Vagina (tissue), 2 donors: ENCODE measurements at places on chromosomes 6 and 20.

DNA sequence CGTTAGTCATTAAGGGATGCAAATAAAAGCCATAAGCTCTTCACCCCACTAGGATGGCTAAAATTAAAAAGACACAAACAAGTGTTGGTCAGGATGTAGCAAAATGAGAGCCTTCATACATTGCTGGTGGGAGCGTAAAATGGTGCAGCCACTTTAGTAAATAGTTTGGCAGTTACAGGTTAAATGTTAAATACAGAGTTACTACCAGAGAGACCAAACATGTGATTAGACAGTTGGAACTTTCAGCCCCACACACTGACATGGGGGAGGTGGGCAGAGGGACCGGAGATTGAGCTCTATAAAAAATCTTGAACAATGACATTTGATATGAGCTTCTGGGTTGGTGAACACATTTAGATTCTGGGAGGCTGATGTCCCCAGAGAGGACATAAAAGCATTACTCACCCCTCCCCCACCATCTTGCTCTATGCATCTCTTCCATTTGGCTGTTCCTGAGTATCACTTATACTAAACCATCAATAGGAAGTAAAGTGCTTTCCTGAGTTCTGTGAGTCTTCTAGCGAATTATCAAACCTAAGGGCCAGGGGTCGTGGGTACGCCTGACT, 20.4 kb upstream of the ZNF318 start:
- no peak for DNase-seq

DNA sequence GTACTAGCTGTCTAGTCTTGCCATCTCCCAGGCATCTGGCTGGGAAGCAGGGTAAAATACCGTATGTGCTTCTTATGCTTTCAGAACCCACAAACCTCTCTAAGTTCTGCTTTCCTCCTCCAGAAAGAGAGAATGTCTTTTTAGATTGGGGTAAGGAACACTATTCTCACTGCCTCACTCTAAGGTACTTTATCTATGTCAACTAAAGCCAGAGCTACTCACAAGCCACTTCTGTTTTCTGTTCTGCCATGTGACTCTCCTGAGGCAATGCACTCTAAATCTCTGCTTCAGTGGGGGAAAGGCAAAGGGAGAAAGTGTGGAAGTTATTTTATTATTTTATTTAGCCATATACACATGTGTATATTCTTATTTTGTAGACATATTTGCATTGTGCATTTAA, 15.6 kb downstream of the MEP1A start:
- DNase-seq = no peak

- no peak for DNase-seq
These were observed 6.9 kb downstream of the NOTCH4 start for GRCh38 chr6:32216998-32217397.

GRCh38 chr6:133337308-133337707, 96.2 kb downstream of the EYA4 start:
- no peak for DNase-seq

GRCh38 chr6:137873273-137873762, 6.3 kb downstream of the TNFAIP3 start:
- no peak for DNase-seq

GRCh38 chr6:44342052-44342451, 398 bp upstream of the SPATS1 start:
- DNase-seq = no peak

DNA sequence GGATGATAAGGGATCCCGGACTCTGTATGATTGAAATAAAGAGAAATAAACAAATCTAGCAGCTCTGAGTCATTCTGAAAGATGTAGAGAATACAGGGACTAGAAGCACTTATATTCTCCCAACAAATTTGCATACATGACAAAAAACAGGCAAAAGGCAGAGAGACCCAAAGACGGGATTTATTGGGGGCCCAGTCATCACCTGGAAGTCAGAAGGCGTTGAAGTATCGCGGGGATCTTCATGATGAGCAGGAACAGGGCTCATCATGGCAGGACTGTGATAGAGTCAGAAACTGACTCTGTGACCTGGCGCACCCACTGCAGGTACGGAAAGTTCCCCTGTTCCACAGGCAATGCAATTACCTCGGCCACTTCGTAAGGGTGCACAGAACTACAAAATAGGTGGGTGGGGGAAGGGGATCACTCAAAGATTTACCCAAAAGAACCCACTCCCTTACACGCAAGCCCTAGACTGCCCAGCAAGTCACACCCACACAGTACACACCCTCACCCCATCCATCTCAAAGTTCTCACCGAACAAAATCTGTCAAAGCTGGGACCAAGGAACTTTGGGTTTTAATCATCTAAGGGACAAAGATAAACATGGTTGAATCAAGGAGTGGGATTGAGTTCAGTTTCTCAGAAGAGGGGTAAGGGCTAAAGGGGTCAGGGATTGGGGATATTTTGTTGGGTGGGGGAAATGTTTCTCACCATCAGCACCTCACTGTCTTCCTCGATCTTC, 1.4 kb downstream of the CUTA start:
- DNase-seq = no peak

DNA sequence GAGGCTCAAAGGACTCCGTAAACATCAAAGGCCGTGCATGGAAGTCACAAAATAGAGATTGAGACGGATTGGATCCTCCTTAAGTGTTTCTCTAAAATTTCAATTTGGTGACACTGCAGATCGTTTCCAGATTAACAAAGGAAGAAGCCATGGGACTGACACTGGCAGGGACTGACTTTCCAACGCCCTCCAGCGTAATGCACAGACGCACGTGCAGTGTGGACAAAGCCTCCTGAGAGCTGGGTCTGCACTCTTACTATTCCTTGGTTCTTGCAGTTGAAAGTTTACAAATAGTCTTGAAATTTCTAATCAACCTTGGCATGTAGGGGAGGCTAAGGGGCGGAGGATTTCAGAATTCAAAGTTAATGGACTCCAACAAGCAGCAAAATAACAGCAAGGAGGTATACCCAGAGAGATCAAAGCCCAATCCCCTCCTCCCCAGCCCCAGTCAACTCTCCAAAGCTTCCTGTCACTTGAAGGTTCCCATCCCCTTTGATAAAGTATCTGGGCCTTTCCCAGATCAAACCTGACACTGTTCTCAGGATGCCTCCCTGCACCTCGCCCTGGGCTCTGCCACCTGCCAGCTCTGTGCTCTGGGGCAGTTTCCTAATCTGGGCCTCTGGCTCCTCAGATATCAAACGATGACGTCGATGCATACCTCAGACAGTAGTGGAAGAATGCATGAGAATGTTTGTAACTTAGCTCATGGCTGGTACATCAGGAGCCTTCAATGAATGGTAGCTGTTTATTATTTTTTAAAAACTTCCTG, 106.5 kb upstream of the TRAF3IP2 start:
- peak; percentile 84 for DNase-seq

DNA sequence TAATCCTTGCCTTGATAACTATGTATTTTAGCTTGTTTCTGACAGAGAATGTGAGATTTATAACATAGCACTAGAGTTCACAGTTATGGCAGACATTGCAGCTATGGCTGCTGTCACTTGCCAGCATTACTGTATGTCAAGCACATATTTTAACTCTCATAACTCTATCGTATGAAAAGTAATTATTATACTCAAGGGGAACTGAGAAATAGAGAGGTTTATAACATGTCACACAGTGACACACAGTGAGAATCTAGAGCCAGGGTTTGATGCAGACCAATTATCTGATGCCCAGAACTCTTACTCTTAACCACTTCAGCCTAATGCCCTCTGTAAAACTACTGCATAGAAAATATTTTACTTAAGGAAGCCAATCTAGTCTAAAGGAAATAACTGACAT, 1012.4 kb downstream of the GRIK2 start:
- DNase-seq = no peak

- no peak for DNase-seq
These were observed 251.2 kb downstream of the GJA1 start for GRCh38 chr6:121686611-121687023.

DNA sequence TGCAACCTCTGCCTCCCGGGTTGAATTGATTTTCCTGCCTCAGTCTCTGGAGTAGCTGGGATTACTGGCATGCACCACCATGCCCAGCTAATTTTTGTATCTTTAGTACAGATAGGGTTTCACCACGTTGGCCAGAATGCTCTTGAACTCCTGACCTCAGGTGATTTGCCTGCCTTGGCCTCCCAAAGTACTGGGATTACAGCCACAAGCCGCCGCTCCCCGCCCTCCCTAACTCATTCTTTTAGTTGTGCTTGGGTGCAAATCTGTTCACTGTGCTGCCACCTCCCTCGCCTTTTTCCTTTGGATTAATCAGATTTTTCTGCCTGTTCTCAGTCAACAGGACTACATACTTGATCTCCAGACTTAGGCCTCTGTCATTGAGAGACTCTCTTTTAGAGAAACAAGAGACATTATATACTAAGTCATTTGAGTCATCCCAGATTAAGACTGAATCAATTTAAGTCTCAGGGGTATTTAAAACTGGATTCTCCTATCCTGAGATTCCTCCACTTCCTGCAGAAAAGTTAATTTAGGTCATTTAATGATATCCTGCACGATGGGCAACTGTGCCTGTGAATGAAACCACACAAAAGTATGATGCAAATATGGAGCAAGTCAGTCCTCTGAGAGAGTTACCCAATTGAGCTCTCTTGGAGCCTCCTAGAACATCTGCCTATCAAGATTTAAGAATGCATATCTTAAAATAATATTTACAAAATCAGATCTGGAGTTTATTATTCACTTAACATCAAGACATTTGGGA, 136.1 kb upstream of the THEMIS start:
- DNase-seq = no peak

DNA sequence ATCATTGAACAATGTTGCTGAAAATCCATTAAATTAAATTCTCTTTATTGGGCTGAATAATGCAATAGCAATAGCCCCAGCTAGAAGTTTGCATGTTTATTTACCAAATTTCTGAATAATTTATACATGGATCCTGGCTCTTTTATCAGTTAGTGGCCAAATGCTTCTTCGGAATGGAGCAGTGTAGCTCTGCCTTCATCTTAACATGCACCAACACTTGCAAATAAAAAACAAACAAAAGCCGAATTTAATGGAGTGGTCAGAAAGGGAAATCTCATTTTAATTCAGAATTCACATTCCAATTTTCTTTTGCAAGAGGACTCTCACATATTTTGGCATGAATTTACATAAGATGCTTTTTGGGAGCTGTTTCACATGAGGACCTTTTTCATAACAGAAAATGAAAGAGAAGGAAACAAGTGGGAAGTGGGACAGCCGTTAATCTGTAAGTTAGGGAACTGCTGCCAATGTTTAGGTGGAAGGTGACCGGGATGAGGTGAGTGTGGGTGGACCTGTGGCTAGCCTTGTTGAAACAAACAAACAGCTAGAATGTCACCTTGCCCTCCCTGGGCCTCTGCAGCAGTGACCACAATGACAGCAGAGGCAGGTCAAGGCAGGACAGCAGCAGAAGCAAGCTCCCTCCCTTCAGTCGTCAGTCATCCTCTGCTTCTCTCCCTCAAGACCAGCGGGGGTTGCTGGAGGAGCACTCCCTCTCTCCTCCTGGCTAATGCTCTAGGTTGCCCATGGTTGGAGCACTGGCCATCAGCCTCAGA, 73.2 kb downstream of the INSM1 start:
- DNase-seq = no peak

DNA sequence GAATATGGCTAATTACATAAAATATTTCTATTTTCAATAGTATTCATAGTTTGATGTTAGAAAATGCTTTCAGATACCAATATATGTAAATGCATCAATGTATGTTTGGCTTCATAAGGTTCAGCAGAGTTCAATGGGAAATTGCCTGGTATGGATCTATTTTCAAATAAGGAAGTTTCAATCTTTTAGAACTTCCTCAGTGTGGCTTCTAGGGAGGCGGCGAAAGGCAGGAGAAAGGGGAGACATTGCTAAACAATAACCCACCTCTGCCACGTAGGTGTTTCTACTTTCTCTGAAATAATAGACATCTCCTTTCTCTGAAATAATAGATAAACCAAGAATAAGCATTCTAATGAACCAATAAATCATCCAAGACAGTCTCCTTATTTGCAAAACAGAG, 237.7 kb upstream of the RAB32 start:
- DNase-seq = no peak

DNA sequence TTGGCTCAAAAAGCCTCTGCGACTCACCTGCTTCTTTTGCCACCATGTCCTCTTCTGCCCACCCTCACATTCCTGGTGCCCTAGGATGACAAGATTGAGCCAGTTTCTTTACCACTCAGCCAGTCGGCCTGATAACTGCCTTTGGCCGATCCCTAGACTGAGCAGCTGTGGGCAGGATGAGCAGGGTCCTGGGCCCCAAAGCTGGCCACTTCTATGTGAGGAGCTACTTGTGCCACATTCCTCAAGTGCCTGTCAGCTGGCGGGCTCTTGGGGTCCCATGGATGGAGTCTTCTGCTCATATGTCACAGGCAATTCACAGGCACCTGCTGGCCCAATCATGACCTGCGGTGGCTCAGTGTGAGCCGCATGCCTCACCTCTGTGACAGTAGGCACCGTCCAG, 16.5 kb downstream of the DYNLRB1 start:
- no peak for DNase-seq

GRCh38 chr6:33597551-33598322, 17.7 kb upstream of the BAK1 start:
- no peak for DNase-seq

GRCh38 chr20:51720854-51721253, 47.3 kb downstream of the ATP9A start:
- DNase-seq = no peak

GRCh38 chr6:27495386-27496135, 22.7 kb upstream of the ZNF184 start:
- no peak for DNase-seq

- no peak for DNase-seq
These were observed 2.0 kb upstream of the RSPO4 start for GRCh38 chr20:1003920-1004697.

DNA sequence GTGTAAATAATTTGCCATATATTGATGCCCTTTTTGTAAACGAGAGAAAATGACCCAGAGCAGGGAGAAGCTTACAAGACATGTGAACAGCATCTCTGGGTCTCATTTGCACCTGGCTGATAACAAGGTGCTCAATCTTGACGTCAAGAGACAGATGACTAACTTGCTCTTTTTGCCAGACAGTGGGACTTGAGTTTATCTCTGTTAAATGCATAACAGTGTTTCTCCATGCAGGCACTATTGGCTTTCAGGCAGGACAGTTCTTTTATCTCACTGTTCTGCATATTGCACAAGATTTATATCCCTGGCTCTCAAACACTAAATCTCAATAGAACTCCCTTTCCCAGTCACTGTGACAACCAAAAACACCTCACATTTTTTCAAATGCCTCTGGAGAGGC, 56.4 kb downstream of the RFX6 start:
- no peak for DNase-seq

DNA sequence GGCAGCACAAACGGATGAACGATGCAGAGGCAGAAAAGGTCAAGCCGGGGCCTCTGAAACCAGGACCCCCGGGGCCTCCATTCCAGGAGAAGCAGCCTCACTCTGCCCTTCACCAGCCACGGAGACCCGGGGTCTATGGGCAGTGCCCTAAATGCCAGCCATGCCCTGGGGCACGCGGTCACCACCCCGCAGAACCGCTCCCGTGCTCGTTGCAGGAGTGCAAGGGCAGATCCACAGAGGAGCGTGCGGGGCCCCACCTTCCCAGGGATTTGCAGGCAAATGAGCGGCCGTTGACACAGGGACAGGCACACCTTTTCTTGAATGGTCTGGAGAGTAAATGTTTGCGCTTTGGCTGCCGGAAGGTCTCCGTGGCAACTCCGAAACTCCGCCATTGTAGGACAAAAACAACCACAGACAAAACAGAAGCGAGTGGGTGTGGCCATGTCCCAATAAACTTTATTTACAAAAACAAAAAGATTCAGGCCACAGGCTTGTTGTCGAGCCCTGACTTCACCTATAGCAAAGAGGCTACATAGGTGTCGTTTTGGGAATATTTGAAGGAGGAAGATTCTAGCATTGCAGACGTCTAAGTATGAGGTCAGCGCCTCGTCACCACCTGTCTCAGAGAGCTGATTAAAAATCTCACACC, 163.3 kb downstream of the TAF4 start:
- no peak for DNase-seq

- DNase-seq = no peak
These were observed 106.4 kb upstream of the FOXO3 start for GRCh38 chr6:108454356-108454755.
